ENCODE measurements at places on chromosomes 16 and 17.

GRCh38 chr17:50279181-50279526 lies 4.9 kb downstream of the TMEM92 start:
- DNase-seq, result no peak

GRCh38 chr16:51629576-51629975 lies 478.5 kb upstream of the SALL1 start:
- DNase-seq, result no peak

GRCh38 chr16:86531641-86532525 lies 21.6 kb downstream of the FOXF1 start:
- no peak for DNase-seq

DNA sequence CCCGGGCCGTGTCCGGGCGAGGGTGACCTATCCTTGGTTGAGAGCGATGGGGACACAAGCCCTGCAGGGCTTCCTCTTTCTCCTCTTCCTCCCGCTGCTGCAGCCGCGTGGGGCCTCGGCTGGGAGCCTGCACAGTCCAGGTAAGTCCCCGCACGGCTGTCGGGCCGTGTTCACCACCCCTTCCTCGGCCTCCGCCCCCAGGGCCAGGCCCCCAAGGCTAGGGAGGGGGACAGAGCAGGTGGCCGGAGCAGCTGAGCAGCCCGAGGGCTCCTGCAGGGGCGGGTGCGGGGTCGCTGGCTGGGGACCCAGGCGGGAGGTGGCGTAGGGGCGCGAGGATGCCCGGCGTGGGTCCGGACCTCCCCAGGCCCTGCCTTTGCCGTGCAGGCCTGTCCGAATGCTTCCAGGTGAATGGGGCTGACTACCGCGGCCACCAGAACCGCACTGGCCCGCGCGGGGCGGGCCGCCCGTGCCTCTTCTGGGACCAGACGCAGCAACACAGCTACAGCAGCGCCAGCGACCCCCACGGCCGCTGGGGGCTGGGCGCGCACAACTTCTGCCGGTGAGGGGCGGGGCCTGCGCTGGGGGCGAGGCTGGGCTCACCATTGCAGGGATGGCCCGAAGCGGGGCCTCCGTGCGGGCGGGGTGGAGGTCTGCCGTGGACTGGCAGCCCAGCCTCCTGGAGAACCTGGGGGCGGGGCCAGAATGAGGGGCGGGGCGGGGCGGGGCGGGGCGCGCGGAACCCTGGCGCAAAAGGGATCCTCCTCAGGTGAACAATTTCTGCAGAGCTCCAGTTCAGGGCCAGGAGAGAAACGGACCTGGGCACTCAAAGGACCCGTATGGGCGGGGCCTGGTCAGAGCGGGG lies 631 bp downstream of the KREMEN2 start:
- no peak for DNase-seq

DNA sequence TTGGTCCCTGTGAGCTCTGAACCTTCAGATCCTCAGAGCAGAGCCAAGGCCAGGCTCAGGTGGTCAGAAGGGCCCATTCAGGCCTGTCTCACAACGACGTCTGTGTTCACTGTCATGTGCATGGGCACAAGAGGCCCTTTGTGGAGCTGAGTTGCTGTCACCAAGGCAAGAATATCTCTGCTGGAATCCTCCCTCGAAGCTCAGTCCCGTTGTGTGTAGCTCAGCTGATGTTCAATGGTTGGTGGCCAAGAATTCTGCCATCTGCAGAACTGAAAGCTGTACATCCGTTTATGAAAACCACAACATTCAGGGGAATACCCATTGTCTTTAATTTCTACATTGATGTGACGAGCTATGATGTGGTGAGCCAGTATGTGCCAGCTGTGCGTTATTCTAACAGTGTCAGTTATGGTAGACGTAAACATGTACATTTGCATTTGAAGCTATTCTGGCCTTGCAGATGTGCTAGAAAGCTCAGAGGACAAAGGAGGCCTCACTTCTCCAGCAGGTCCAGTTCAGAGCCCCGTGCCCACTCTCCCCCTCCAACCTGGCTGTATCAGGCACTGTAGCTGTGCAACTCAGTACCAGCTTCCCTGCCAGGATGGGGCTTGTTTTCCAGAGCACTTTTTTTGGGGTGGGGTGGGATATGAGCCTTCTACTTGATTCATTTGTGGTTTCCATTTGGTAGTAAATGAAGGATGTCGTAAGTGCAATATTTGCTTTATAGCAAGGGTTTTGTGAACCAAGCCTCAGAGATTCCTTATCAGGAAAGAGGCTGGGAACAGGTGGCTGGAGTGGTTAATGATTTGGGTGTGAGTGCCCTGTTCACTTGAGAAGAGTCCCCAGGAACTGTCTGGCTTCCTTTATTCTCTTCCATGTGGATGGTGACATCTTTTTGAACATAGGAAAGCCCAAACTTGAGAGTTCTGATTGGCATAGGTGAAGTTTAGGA lies 56.1 kb downstream of the B9D1 start:
- DNase-seq, result no peak

- no peak for DNase-seq
Measured at GRCh38 chr16:23838485-23839142, 2.8 kb downstream of the PRKCB start.

- DNase-seq, result no peak
Measured at GRCh38 chr16:29910819-29911675, 10.8 kb downstream of the ASPHD1 start.

DNA sequence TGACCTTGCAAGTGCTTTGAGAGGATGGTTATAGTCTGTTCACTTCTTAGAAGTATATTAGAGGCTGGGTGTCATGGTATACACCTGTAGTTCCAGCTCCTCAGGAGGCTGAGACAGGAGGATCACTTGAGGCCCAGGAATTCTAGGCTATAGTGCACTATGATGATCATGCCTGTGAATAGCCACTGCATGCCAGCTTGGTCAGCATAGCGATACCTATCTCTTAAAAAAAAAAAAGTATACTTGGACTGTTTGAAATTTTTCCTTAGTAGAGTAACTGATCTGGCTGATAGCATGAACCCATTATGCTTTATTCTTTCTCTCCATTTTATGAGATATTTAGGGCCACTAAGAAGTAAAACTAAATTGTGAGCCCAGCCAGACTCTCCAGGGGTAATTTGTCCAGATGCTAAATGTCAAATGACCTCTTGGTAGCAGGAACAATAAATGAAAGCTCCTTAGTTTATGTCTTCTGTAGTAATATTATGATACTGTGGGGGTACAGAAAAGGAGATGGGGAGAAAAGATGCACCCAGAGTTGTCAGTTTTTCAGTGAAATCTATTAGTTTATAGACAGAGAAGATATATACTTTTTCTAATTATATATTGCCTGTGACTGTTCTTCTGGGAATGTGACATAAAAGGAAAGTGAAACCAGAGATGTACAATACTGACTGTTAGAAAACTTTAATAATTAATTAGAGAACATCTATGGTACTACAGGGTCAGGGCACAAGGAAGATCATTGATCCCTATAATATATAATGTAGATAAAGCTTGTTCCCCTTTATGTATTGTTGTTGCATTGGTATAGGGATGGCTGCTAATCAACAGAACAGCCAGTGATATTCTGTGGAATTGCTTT lies 335.3 kb upstream of the TBX2 start:
- no peak for DNase-seq

- DNase-seq, result no peak
Measured at GRCh38 chr17:68576811-68577496, 24.2 kb downstream of the FAM20A start.

GRCh38 chr17:6831661-6832263 lies at the start of gene TEKT1:
Gene TEKT1 (minus strand): TSS chr17:6831729. CDS start chr17:6830376, 1,353 bp downstream.
- no peak for DNase-seq

DNA sequence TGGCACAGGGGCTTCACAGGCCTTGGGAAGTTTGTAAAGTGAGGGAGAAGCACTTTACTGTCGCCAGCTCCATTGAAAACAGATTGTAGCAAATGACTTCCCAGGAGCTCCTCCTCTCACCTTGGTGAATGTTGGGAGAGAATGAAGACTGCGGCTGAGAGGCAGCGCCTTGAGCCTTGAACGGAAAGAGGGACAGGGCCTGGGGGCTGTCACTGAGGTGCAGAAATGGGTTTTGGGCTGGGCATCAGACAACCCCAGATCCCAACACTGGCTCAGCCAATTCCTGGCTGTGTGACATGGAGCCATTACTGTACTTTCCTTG lies 603 bp upstream of the MRTFB start:
- DNase-seq, result no peak

DNA sequence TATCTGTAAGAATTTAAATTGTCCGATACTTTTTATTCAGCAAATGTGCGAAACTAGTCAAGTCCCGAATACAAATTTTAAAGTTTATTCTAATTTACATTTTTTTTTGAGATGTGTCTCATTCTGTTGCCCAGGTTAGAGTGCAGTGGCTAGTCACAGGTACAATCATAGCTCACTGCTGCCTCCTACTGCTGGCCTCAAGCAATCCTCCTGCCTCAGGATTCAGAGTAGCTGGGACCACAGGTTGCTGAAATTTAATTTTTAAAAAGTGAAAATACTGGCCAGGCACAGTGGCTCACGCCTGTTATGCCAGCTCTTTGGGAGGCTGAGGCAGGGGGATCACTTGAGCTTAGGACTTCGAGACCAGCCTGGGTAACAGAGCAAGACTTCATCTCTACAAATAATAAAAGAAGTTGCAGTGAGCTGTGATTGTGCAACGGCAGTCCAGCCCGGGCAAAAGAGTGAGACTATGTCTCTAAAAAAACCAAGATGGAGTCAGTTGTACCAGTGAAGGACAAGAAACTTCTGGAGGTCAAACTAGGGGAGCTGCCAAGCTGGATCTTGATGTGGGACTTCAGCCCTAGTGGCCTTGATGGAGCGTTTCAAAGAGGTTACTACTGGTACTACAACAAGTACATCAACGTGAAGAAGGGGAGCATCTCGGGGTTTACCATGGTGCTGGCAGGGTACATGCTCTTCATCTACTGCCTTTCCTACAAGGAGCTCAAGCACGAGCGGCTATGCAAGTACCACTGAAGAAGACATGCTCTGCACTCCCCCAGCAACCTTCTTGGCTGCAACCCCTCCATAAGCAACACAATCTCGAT lies 5.6 kb downstream of the POLG2 start:
- no peak for DNase-seq

GRCh38 chr16:5979905-5980550 lies 882.4 kb upstream of the EEF2KMT start:
- no peak for DNase-seq

DNA sequence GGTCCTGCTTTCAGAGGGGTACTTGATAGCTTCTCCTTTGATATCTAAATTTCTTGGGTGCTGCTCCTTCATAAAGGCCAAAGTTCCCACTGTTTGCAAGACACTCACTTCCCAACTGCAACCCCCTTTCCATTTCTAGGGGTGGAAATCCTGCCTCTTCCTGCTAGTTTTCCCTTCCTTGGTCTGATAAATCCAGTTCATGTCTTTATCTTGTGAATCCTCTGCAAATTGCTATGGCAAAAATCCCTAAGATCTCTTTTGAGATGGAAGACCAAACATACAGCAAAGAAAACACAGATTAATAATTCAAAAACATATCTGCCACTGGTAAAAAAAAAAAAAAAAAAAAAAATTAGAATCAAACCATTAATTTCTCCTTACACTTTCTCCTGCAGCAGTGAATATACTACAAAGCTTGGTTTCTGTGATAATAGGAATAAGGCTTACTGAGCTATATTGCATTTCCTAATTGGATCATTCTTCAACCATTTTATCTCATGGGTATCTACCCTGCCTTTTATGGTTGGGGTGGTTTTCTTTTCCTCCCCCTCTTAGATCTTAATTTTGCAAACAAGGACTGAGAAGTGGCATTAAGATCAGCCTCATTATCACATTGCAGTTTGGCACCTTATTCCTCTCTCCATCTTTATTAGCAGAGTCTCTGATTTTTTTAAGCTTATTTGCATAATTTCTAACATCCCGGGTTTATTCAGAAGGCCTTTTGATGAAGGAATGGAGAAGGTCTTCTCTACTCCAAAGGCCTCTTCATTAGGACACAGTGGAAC lies 439.1 kb downstream of the XYLT1 start:
- no peak for DNase-seq

- DNase-seq, result no peak
Measured at GRCh38 chr17:40072040-40072734, 9.4 kb downstream of the THRA start.

GRCh38 chr16:56505181-56505580 lies 14.6 kb downstream of the BBS2 start:
- no peak for DNase-seq

DNA sequence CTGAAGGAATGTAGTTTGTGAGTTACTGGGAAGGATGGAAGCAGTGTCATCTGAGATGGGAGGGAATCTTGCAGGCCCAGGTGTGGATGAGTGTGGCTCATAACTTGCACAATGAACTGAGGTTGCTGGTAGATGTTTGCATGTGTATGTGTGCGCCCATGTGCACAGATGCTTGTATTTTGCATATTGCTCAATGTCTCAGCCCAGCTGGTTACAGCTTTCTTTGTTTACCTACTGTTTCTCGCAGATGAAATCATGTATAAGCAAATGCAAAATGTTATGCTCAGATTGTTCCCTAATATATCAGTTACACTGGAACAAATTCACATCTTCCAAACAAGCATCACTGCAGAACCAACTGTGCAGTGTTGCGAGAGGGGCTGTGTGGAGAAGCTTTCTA lies 452.2 kb upstream of the EEF2KMT start:
- DNase-seq, result no peak

- DNase-seq, result no peak
Measured at GRCh38 chr17:1561420-1562175, 994 bp downstream of the PITPNA start.

- no peak for DNase-seq
Measured at GRCh38 chr17:34363183-34363661, at the start of gene CCL1. Gene CCL1 (minus strand): TSS chr17:34363233. CDS start chr17:34363161, 72 bp downstream.

- DNase-seq, result no peak
Measured at GRCh38 chr17:80116276-80116920, 15.0 kb downstream of the GAA start.

- DNase-seq, result no peak
Measured at GRCh38 chr17:45660474-45660873, 123.6 kb upstream of the CRHR1 start.

GRCh38 chr17:42591411-42591810 lies 13.9 kb upstream of the PSMC3IP start:
- DNase-seq, result no peak

- no peak for DNase-seq
Measured at GRCh38 chr16:86029131-86029741, 130.3 kb downstream of the IRF8 start.

DNA sequence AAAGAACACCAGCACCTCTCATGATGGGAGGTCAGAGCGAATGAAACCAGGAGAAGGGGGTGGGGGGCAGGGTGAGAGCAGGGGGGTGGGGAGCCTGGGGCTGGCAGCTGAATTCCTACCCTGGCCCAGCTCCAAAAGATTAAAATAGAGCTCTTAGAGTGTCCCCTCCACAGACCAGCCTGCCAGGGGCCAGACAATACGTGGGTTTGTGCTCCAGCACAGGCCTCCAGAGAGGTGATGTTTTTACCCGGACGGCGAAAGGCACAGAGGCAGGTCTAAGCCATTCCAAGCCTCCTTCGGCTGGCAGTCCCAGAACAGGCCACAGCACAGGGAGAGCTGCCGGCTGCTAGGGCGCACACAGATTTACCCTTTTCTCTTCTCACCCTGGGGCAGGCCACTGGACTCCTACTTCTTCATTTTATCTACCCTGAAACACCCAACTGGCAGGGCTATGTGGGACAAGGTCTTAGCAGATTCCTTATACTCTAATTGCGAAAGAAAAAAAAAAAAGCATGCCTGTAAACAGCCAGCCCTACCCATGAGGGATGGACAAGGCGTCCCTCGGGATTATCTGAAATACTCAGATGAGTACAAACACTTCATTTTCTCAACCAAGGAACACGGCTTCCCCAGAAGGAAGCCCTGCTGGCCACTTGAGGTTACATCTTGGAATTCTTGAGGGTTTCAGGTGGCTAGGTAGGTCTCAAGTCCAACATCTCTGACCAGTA lies 71.9 kb upstream of the NOG start:
- DNase-seq, result no peak

- no peak for DNase-seq
Measured at GRCh38 chr16:27108051-27108770, 41.5 kb downstream of the C16orf82 start.
